NCI-H2081 (cell line): ENCODE measurements at places on chromosomes 6 and 20.
A peak's percentile ranks its signal among the peaks of the same experiment; 100 is the strongest.

DNA sequence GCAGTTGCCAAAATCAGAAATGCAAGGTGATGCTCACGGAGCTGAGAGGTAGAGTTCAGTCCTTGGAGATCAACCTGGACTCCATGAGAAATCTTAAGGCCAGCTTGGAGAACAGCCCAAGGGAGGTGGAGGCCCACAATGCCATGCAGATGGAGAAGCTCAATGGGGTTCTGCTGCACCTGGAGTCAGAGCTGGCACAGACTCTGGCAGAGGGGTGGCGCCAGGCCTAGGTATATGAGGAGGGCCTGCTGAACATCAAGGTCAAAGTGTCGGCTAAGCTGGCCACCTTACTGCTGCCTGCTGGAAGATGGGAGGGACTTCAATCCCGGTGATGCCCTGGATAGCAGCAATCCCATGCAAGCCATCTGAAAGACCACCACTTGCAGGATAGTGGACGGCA, 23.9 kb upstream of the FUT9 start:
- no peak for DNase-seq

GRCh38 chr20:14915356-14915755, 577.9 kb upstream of the FLRT3 start:
- no peak for DNase-seq

DNA sequence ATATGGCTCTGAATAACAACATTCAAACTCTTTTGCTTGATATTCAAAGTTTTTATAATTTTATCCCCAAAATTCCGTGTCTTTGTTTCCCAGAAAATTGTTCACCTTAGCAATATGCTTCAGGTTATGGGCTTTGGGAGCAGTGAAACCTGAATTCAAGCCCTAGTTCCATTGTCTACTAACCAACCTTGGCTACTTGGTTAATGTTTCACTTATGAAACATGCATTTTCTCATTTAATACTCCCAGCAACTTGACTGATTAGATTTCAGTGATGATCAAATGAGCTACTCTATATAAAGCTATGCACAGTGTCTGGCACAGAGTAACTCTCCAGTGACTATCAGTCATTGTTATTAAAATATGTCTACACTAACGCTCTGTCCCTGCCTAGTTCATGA, 192.2 kb upstream of the TENT5A start:
- DNase-seq, result no peak

- DNase-seq, result no peak
Measured at GRCh38 chr20:7702141-7702540, 238.1 kb downstream of the HAO1 start.

GRCh38 chr6:145814035-145814500, 527 bp downstream of the FBXO30 start:
- peak; percentile 0 for DNase-seq
